ENCODE measurements at places on chromosomes 12 and 14.

DNA sequence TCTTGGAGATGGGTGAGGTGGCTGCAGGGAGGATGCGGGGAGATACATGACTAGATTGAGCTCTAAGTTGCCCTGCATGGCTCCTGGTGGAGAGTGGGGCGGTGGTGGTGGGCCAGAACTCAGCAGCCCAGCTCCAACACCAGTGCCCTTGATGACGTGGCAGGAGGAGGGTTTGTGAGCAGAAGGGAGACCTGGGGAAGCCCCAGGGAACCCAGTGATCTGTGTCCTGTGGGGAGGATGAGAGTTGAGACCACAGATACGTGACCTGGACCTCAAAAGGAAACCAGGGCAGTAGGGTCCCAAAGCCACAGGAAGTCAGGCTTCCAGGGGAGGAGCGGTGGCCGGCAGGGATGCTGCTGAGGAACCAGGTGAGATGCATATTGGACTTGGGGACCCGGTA, 989.1 kb upstream of the TMEM132C start:
- DNase-seq, result no peak

- no peak for DNase-seq
Measured at GRCh38 chr14:42480255-42480654, 873.6 kb downstream of the LRFN5 start.

- DNase-seq, result no peak
Measured at GRCh38 chr14:62206456-62206855, 444.2 kb downstream of the SNAPC1 start.

DNA sequence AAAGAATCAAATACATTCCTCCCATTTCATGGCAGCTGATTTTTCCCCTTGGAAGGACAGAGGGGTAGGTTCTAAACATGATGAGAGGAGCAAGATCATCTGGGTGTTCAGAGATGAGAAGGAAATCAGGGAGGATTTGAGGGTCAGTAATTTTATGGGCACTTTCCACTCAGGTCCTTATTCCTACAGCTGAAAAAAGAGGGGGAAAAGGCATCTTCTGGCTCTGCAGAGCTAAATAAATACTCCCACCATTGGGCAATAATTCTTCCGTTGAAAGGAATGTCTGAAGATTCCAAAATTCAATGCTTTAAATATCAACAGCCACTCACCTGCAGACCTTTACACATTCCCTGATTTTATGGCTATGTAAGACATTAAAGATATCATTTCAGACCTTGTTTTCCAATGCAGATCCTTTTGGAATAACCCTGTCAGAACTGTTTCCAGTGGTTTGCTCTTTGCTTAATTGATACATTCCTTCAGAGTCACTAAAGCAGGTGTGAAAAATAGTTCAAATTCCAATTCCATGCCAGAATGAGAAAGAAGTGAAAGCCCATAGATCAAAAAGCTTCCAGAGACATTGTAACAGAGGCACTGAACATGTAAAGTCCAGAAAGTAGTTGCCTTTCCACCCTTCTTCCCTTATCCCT, 233.3 kb upstream of the KRR1 start:
- DNase-seq, result no peak

- DNase-seq, result no peak
Measured at GRCh38 chr14:95440951-95441350, 75.5 kb downstream of the SYNE3 start.

GRCh38 chr12:9404469-9405260, 196.5 kb upstream of the PZP start:
- DNase-seq, result no peak

GRCh38 chr14:51277753-51278415, 37.8 kb downstream of the TMX1 start:
- no peak for DNase-seq

- no peak for DNase-seq
Measured at GRCh38 chr12:107320033-107320928, 226.9 kb upstream of the CRY1 start.

- no peak for DNase-seq
Measured at GRCh38 chr12:104565606-104566243, 109.0 kb downstream of the CHST11 start.

DNA sequence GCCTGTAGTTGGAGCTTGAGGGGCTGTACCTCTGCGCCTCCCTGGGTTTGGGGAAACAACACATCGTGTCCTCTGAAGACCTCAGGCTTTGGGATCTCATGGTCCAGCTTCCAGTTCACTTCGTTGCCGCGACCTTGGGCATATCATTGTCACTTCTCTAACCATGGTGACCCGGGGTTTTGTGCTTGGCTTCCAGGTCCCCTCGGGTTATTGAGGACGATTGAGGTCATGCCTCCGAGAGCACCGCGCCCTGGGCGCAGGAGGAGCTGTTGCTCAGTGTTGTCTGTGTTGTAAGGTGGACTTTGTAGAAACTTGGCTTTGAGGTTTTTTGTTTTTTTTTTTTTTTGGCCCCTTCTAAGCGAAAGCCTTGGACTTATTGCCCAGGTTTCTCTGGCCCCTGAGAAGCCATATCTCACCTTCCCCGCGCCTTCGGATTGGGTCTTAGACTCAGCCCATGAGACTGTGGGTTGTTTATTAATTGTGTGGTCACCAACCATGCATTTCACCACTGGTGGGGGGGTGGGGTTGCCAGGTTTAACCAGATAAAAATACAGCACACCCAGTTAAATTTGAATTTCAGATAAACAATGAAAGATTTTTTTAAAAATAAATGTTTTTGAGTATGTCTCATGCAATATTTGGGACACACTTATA, 2.6 kb downstream of the BCL7A start:
- DNase-seq, result no peak

DNA sequence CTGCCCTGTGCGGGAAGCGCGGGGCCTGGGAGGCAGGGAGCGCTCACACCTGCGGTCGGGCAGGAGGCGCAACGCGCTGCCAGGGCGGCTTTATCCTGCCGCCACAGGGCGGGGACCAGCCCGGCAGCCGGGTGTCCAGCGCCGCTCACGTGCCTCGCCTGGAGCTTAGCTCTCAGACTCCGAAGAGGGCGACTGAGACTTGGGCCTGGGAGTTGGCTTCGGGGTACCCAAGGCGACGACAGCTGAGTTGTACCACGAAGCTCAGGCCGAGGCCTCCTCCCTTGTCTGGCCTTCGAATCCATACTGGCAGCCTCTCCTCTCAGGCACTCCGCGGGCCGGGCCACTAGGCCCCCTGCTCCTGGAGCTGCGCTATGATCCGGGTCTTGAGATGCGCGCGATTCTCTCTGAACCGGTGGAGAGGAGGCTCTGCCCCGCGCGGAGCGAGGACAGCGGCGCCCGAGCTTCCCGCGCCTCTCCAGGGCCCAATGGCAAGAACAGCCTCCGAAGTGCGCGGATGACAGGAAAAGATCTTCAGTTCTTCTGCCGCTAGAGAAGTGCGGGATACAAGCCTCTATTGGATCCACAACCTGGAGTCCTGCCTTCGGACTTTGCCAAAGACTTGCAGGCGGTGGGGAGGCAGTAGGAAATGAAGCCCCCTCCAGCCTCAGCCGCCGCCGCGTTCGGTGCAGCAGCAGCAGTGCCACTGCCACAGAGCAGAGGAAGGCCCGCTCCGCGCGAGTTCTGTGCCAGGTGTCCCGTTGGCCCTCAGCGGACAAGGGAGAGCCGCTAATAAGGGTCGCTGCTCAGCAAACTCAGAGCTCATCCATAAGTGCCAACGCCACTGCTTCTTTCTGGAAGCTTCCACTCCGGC, 6.8 kb downstream of the SIX1 start:
- no peak for DNase-seq

- DNase-seq, result no peak
Measured at GRCh38 chr14:65482757-65483438, 70.4 kb downstream of the FUT8 start.

DNA sequence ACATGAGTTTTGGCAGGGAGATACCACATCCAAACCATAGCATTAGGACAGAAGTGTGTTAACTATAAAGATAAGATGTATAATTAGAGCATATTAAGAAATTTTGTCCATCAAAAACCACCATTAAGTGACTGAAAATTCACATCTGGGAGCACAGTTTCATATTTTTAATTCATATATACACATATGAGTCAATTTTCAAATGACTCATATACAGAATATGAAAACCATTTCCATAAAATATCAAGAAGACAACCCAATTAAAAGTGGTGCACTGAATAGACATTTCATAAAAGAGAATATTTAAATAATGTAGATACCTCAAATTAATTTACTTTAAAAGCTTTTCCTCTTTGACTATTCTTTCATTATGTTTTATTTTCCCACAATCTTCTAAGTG, 25.3 kb downstream of the MUCL1 start:
- no peak for DNase-seq

GRCh38 chr12:16763901-16764300, 157.9 kb upstream of the LMO3 start:
- peak; percentile 8 for DNase-seq

- DNase-seq, result no peak
Measured at GRCh38 chr12:10121278-10121677, 8.7 kb downstream of the CLEC7A start.

DNA sequence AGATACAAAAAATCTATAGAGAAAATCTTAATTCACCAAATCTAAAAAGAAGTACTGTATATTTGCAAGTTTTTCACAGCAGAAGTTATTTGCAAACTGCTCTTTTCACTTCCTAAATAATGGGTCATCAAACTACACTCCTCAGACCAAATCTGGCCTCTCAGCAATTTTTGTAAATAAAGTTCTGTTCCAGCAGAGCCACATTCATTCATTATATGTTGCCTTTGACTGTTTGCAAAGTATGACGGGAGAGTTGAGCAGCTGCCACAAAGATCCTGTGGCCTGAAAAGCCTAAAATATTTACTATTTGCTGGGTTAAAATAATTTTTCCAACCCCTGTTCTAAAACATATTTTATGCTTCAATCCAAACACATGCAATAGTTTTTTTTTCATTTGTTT, 1222.3 kb upstream of the SEL1L start:
- no peak for DNase-seq

GRCh38 chr14:24054324-24054641, 2.5 kb downstream of the CARMIL3 start:
- DNase-seq, result no peak

DNA sequence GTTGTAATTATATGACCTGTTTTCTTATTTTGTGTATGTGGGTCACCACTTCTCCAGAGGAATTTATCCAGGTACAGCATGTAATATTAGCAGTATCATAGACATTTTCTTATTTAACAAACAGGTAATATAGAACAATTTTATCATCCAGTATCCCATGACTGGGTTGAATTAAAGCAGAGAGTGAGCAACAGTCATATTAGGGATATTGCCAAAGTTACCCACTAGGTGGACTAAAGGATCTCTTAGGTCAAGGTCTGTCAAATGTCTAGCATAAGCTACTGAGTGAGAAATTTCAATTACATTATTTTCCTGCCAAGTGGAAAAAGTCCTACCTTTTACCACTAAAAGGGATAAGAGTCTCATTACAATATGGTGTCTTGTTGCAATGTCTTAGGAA, 62.1 kb upstream of the TRIM9 start:
- DNase-seq, result no peak

DNA sequence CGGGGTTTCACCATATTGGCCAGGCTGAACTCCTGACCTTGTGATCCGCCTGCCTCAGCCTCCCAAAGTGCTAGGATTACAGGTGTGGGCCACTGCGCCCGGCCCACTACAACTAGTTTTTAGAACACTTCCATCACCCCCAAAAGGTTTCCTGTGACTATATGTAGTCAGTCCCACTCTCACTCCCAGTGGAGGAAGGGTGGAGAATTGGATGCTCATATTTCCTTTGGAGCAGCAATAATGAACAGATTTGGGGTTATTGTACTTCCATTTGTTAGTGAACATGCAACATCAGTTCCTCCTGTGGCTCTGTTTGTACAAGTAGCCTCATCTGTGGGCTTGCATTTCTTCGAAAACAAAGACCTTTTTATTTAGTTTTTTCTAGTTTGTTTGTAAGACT, 35.8 kb downstream of the RAP1B start:
- no peak for DNase-seq

DNA sequence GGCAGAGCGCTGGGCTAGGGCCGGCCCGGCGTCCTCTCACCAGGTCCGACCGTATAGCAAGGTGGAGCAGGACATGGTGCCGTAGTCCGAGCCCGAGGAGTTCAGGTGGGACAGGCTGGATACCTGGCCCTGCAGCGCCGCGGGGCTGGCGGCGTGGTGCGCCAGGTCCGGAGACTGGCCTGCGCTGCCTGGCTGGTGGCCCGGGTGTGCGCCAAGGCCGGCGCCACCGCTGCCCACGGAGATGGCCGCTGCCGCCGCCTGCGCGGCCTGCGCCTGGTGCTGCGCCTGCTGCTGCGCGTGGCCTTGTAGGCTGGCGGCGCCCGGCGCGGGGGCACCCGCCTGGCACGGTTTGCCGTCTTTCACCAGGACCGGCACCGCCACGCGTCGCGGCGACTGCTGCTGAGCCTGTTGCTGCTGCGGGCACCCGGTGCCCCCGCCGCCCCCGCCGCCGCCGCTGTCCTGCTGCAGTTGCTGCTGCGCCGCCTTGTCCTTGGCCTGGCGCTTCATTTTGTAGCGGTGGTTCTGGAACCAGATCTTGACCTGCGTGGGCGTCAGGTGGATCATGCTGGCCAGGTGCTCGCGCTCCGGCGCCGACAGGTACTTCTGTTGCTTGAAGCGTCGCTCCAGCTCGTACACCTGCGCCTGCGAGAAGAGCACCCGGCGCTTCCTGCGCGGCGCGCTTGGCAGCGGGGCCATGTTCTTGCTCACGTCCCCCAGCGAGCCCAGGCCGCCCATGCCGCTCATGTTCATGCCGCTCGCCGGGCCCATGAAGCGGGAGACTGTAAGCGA, 2.6 kb downstream of the NKX2-1 start:
- no peak for DNase-seq

DNA sequence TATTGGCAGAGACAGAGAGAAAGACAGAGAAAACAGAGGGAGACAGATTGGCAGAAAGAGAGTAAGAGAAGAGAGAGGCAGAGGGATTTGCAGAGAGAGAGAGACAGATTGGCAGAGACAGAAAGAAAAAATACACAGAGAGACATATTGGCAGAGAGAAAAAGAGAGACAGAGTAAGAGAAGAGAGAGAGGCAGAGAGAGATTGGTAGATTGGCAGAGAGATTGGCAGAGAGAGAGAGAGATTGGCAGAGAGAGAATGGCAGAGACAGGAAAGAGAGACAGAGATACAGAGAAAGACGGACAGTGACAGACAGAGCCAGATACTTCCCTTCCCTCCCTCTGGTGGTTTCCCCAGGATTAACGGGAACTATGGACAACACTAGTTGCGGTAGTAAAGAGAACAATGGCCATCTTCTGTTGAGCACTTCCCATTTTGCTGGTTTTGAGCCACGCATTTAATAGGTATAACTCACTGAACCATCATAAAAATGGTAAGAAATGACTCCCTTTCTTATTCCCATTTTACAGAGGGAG, 2.6 kb upstream of the NOS1 start:
- DNase-seq, result no peak

GRCh38 chr14:93086441-93087055, 29.2 kb downstream of the ITPK1 start:
- no peak for DNase-seq

DNA sequence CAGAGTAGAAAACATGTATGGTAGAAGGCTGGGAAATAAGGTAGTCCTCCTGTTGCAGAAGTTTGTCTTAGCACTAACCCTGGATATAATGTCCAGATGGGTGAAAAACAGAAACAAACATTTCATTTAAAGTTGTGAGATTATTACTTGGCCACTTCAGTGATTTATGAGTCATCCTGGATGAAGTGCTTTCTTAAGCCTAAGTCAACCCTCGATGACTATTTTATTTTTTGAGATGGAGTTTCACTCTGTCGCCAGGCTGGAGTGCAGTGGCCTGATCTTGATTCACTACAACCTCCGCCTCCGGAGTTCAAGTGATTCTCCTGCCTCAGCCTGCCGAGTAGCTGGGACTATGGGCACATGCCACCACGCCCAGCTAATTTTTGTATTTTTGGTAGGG, 10.2 kb downstream of the DLST start:
- DNase-seq, result no peak

Data from non-pigmented ciliary epithelial cell (primary cell).